ENCODE measurements at places on chromosomes 1 and 21.

DNA sequence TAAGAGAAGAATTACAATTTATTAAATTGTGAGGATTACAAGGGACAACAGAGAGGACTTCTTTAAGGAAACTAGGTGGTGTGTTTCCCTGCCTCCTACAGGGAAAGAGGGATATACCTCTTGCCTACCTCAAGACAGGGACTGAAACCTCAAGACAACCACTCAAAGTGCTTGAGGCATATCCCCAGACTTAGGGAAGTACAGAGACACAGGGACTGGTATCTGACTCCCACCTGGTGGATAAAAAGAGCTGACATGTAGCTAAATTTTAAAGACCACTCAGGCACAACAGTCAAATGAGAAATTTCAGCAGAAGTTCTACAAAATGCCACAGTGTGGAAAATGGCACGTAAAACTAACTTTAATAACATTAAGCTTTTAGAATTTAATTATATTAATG lies 21.3 kb downstream of the DENND2C start:
- no peak for DNase-seq

GRCh38 chr1:246020211-246020954 lies 486.7 kb downstream of the SMYD3 start:
- no peak for DNase-seq

DNA sequence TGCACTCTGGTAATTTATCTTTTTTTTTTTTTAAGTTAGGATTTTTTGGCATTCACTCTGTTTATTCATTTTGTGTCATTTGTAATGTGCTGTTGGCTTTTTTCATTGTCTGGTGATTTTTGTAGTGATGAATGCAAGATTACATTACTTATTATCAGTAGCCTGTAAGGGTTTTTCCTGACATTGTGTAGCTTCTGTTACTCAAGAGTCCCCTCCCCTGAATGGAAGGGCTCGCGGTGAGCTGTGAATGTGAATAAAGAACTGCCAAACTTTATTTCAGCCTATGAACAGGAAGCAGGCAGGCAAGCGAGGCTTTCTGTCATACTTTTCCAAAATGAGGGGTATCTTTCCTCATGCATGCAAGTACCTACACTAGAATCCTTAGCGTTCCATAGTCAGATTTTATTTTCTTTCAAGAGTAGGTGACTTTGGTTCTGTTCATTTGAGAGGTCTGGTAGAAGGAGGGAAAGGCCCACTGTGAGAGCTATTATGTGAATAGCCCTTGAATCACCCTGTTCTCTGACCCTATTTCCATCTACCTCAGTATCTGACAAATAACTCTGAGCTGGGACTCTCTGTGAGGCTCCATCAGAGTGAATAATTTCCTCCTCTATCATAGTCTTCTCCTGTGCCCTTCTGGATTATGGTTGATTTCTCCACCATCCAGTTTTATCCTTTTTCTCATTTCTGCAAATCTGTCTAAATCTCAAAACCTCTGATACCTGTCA lies 114.0 kb downstream of the CD247 start:
- no peak for DNase-seq

DNA sequence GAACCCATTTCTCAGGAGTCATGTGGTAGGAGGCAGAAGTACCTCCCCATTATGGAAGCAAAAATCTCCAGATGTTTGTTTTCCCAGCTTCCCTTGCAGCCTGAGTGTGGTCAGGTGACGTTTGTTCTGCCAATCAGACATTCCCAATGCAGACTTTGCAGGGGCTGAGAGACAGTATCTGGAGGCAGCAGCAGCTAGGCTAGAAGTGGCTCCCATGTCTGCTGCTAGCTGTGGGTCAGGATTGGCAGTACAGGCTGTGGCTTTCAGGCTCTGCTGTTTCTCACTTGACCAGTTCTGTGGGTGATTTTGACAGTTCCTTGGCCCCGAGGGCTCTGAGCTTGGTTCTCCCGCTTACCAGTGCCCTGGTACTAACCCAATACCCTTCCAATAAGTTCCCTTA lies 58.6 kb upstream of the NBPF3 start:
- no peak for DNase-seq

- DNase-seq: no peak
Observed at GRCh38 chr1:8350914-8351684, 33.2 kb downstream of the SLC45A1 start.

GRCh38 chr1:96559707-96560596 lies 161.6 kb upstream of the PTBP2 start:
- DNase-seq: no peak

GRCh38 chr1:76933847-76934815 lies 66.9 kb downstream of the ST6GALNAC5 start:
- no peak for DNase-seq

DNA sequence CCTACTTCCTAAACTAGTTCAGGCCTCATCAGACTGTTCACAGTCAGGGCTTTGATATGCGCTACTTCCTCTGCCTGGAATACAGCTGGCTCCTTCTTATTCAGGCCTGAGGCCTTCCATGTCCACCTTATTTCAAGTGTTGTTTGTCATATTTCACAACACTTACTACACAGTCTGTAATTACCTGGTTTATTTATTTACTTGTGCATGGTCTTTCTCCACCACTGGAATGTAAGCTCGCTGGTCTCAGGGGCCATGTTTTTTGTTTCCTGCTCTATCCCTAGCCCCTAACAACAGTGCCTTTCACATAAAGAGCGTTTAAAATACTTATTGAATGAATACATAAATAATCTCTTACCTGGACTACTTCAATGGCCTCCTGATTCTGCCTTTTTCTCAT lies 4.6 kb upstream of the SRSF4 start:
- no peak for DNase-seq

DNA sequence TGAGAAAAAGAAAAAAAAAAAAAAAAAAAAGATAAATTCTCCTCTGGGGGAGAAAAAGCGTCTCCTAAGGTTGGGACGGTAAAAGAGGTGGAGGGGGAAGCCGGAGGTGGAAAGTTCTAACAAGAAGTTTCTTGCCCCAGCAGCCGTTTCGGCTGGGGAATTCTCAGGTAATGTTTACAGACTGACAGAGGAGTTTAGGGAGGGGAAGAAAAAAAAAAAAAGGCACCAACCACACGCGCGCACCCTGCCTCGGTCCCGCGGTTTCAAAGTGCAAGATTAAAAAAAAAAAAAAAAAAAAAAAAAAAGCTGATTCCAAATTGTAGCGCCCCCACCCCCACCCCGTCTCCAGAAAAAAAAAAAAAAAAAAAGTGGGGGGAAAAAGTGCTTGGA lies 504 bp downstream of the DHRS3 start:
- DNase-seq: no peak

DNA sequence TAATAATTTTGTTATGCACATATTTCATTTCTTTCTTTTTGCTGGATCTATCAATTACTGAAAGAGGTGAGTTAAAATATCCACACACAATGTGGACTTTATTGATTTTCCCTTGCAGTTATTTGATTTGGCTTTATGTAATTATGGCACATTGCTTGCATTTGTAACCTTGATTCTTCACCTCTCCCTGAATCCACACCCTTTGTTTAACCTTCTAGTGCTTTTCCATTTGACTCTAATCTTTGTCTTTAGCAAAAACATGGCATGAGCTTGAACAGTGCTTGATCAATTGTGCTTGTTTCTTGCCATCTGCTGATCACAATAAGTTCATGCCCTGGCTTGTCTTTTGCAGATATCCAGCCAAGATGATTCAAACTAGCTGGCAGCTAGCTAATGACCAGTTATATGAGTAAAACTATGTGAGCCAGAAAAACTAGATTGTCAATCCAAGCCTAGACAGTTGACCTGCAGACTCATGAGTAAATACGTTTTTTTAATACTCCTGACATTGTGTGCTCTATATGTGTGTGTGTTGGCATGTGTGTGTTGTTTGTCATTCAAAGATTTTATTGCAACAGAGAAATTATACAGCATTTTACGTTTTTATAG lies 899.2 kb downstream of the NCAM2 start:
- DNase-seq: no peak

- peak; percentile 49 for DNase-seq
Observed at GRCh38 chr1:179318491-179318890, 24.9 kb downstream of the SOAT1 start.

- no peak for DNase-seq
Observed at GRCh38 chr1:6197746-6198427, 1.5 kb downstream of the RPL22 start.

DNA sequence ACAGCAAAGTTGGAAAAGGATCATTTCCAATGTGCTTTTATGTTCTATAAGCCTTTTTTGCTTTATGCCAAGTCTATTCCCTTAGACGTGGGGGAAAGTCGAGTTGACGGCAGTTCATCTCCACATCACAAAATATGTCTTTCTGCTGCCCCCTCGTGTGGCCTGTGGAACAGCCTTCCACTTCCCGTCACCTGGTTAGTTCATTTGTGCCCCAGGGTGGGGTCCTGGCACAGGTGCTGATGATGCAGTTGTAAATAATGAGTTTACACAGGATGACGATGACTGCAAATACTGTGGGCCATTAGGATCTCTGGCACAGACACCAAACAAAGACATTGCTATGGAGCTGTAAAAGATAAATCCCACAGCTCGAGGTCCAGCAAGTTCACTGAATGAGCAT lies 10.0 kb upstream of the OTUD3 start:
- peak; percentile 42 for DNase-seq

DNA sequence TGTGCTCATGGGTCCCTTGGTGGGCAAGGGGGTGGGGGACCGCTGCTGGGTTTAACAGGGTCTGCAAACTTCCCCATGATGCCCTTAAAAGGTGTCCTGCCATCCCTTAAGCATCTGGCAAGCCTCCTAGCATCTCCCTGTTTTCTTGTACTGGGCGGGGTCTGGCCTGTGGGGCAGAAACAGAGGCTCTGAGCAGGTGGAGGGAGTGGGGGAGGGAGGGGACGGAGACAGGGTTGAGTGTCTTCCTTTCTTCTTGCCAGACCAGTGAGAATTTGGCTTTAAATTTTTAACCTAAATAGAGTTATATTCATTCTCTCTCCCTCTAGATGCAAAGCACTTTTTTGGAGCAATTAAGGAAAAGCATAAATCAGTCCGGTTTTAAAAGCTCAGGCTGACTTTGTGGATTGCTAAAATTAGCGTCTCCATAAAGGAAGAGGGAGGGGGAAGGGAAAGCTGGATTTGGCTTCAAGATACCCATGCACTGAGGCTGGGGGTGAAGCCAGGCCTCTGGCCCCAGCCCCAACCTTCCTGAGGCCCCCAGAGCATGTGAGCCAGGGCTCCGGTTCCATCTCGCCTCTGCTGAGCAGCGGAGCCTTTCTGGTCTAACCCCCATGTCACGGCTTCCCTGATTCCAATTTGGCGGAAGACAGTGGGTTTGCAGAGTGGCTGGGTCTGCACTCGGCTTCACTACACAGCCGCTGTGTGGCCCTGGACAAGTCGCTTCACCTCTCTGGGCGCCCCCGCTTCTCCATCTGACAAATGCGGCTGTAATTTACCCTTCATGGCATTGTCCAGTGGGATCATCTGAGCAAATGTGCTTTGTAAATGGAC lies 25.3 kb downstream of the IGSF21 start:
- DNase-seq: no peak

DNA sequence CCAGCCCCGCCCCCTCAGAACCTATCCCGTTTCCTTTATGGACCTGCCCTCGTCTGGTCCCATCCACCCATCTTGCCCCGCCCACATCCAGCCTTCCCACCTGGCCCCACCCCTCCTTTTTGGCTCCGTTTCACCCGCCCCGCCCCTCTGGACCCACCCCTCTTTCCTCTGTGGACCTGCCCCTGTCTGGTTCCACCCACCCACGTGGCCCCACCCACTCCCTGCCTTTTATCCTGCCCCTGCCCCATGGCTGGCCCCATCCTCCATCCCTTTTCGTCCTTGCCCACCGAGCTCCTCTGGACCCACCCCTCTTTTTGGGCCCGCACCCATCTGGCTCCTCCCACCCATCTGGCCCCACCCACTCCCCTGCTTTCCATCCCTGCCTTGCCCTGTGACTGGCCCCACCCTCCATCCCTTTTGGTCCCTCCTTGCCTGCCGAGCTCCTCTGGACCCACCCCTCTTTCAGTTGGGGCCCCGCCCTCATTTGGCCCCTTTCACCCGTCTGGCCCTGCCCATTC lies 177.3 kb downstream of the CAMTA1 start:
- DNase-seq: peak; percentile 66

DNA sequence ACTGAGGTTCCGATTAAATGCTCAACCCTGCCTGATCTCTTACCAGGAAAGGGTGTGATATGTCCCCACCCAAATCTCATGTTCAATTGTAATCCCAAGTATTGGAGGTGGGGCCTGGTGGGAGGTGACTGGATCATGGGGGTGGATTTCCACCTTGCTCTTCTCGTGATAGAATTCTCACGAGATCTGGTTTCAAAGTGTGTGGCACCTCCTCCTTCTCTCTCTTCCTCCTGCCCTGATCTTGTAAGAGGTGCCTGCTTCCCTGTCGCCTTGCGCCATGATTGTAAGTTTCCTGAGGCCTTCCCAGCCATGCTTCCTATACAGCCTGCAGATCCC lies 34.9 kb downstream of the RSPH1 start:
- no peak for DNase-seq

DNA sequence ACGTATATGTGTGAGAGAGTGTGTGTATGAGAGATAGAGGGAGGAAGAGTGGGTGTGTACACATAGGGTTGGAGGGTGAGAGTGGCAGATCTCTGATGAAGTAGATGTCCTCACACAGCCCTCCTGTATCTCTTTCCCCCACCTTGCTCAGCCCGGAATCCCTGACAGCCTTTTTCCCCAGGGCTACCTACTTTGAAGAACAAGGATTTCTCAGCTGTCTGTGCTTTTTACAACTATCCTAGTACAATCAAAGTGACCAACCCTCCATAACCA lies 29.1 kb upstream of the CADM3 start:
- DNase-seq: no peak

DNA sequence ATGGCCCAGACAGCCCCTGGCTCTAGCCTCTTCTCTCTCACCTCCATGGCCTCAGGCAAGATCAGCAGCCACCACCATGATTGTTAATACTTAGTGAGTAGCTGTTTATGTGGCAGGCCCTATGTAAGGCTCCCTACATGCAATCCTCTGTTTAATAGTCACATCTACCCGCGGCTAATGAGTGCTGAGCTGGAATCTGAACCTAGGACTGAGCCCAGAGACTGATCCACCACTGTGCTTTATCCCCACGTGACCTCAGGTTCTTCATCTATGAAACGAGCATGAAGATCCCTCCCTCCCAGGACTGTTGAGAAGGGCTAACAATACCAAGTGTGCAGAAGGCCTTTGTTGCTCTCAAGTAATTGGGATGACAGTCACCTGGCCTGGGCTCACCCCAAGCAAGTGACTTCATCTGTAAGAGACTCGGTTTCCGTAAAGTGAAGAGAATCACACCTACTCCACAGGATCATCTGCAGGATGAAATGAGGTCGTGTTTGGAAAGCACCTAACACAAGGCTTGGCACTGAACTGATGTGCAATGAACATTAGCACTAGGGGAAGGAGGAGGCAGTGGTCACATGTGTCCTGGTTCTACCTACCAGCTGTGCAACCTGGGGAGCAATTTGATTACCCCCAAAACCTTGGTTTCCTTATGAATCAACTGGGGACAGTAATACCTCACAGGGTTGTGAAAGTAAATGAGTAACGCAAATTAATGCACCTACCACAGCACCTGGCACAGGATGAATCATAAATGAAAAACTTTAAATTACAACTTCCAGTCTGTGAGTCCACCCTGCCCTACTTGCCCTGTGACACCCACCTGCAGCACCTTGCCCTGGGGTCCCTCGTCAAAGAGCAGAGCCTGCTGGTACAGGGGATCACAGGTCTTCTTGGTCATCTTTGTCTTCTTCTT lies 37.2 kb downstream of the RIMS3 start:
- no peak for DNase-seq
